NB4 (cell line): ENCODE measurements at places on chromosomes 4 and X.
A peak's percentile ranks its signal among the peaks of the same experiment; 100 is the strongest.

- no peak for DNase-seq
Observed at GRCh38 chr4:23040539-23040938, 347.8 kb downstream of the GBA3 start.

DNA sequence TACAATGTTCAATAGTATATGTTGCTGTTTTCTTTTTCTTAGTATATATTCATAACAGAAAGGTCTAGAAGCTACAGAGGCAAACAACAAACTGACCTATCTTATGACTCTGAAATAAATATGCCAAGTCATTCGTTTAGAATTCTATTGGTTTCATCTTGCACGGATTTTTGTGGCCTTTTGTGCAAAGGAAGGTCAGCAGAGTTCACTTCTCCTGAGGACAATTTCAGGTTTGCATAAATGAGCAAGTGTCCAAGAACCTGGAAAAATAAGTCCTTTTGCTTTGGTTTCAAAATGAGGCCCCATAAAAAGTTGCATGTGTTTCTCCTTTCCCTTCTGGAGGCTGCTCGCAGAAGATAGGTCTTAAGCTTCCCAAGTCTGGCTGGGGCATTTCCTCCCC is 156.9 kb downstream of the APBB2 start:
- no peak for DNase-seq

DNA sequence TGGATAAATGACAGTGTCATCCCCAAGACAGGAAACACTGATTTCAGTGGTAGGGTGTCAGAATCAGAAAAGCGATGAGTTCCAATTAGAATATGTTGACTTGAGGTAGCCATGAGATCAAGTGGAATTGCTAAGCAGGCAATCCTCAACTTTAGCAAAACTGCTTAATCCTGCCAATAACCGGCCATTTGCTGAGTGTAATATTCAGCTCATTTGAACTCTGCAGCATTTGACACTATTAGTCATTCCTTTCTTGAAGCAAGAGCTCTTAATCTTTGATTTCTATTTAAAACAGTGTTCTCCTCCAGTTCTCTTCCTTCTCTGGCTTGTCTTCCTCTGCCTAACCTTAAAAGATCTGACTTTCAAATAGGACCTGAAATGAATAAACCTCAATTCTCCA is 68.7 kb upstream of the DCLK2 start:
- no peak for DNase-seq

DNA sequence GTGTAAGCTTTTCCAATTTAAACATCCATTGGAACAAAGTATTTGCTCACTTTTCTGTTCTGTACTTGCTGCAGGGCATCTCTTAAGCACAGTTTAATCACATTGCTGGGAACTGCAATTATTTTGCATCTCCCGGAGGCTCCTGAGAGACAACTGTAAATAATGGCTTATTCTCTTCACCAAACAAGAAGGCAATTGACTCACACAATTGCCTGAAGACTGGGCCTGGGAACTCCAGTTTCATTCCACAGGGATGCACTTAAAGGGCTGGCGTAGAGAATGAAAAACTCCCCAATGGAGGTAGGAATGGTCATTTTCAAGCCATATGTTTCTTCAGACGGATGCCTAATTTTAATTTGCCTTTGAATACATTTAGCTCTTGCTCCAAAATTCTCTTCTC is 29.5 kb downstream of the TFDP3 start:
- DNase-seq, result no peak

DNA sequence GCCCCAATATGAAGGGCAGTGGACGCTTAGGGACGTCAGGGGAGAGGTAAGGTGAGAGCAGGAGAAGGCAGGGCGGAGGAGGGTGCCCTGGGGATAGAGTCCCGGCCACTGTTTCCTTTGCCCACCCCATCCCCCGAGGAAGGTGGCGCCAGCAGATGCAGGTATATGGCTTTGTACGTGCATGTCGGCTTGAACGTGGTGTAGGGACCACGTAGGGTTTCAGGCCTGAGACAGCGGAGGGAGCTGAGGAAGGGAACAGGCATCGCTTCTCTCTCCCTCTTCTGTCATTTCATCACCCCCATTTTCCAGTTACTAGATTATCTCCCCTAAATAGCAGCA is 97.9 kb downstream of the PHKA2 start:
- no peak for DNase-seq

- no peak for DNase-seq
Observed at GRCh38 chr4:3945511-3946290, 179.5 kb downstream of the ADRA2C start.

DNA sequence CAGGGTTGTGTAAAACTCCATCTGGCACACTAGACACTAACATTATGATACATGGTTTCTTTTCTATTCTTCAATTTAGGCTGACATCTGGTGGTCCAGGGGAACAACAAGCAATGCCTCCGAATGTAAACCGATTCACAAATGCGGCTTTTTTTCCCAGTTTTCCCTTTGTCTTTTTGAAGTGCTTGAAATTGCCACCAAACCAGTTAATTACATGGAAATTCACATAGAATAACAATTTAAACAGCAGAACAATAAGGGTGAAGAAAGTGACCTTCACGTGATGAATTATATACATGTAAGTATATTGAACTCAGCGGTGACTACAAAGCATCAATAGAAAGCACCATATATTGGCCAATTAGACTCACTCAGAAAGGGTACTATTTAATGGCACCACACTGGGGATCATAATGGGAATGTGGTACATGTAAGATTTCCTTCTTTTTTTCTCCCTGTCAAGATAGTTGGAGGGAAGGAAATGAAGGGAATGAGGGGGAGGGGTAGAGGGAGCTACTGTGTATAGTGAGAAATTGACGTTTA is 103.9 kb downstream of the MMRN1 start:
- no peak for DNase-seq

DNA sequence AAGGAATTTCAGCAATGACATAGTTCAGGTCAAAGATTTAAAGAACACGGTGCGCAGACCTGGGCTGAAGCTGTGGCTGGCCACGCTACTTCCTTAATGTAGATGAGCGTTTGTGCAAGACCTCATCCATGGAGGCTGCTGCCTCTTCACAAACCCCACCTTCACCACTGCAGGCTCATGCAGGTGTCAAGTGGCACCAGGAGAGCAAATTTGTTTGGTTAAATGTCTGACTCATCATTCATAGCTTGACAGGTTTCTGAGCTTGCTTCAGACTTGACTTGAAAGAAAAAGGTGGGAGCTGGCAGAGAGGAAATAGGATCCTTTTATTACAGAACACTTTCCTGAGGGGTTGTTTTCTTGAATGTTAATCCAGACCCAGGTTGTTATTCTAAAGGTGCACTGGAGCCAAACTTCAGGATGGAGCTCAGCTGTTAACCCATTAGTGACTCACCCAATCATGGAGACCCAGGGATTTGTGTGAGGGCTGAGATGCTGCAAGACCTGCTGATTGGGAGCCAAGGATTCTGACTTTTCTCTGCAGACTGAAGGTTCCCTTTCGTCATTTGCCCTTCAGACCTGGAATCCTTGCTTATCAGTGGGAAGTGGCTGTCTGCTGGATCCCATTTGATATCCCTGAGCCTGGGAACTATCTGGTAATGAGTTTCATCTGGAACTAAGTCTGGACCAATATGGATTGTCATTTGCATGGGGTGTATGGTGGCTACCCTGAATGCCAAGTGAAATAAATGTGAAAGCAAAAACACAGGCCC is 315.3 kb downstream of the PTTG2 start:
- peak; percentile 18 for DNase-seq
